ENCODE measurements at places on chromosomes 16 and 17. TPM values are rescaled to one million over a fixed set of nuclear protein-coding genes. Genes with fewer than 3 reads are reported as not detected.
A peak's percentile ranks its signal among the peaks of the same experiment; 100 is the strongest.

- H3K27me3 ChIP-seq, result no peaks in the 10 kb centered on the region
- H3K27ac ChIP-seq, result no peak overlapping the region
- no peak overlapping the region for H3K4me3 ChIP-seq
- no peaks in the 10 kb centered on the region for H3K36me3 ChIP-seq
- no peak for DNase-seq
These were observed 121.1 kb upstream of the HSBP1 start for GRCh38 chr16:83686726-83687125.

- H3K4me3 ChIP-seq, result no peak overlapping the region
- H3K36me3 ChIP-seq, result no peaks in the 10 kb centered on the region
- DNase-seq, result no peak
- no peaks in the 10 kb centered on the region for H3K4me1 ChIP-seq
These were observed 15.6 kb upstream of the CLEC10A start for GRCh38 chr17:7095625-7096024.

Gene GPR142
- total RNA-seq, result not detected

- H3K36me3 ChIP-seq, result peaks cover 1% of the 10 kb centered on the region
- H3K4me3 ChIP-seq, result no peak overlapping the region
- peaks cover 1% of the 10 kb centered on the region for H3K27me3 ChIP-seq
- H3K4me1 ChIP-seq, result peaks cover 7% of the 10 kb centered on the region
- no peak for DNase-seq
These were observed 19.4 kb upstream of the CDH1 start for GRCh38 chr16:68717684-68718083.

DNA sequence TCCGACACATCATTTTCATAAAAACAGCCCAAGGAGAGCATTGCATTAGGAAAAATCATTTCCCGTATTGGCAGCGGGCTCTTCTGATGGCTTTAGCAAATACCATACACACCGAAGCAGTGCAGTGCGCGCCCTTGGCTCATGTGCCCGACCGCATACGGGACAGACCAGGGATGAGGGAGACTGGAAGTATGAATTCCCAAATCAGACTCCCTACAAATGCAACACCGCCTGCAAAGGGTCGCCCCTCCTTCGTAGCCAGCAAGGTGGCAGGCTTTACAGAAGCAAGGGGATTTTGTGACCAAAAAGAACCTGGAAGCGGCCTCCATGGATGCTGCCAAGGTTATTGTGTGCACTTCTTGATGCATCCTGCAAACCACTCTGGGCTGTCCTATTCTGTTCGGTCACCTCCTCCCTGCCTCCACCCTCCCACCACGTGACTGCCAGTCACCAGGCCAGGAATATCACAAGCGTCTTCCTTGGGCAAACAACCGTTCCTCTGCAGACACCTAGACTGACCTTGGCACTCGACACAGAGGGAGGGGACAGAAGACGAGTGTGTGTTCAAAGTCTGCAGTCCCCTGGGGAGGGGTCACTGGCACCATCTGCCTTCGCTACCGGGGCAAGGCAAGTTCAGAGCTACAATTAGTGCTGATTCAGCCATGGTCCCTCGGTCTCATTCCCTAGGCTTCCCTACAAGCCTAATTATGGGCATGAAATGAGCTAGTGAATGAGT is 460.4 kb downstream of the SLC39A11 start:
- DNase-seq, result no peak
- H3K27ac ChIP-seq, result no peak overlapping the region
- H3K4me3 ChIP-seq, result no peak overlapping the region
- no peaks in the 10 kb centered on the region for H3K27me3 ChIP-seq
- H3K36me3 ChIP-seq, result peaks cover 2% of the 10 kb centered on the region
- H3K4me1 ChIP-seq, result peaks cover 6% of the 10 kb centered on the region

DNA sequence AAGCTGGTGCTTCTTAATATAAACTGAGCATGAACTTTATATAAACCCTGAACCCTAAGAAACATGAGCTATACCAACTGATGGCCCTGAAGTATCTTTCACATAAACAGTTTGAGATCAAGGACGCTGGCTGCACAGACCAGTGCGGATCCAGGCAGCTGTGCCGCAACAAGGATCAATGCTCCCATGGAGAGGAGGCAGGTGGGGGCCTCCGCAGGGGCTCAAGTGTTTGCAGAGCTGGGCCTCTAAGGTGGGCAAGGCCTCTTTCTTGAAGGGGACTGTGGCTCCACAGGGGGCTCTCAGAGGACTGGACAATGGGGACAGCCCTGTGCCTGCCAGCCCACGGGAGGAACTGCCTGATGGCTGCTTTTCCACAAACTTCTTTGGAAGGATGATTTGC is 46.0 kb downstream of the NDEL1 start:
- H3K27ac ChIP-seq, result peak overlapping the region; percentile 36
- no peaks in the 10 kb centered on the region for H3K27me3 ChIP-seq
- no peaks in the 10 kb centered on the region for H3K4me1 ChIP-seq
- H3K4me3 ChIP-seq, result no peak overlapping the region
- DNase-seq, result no peak

Gene KRTAP3-1
- not detected for total RNA-seq

GRCh38 chr16:57394444-57394843 is 10.1 kb upstream of the CCL17 start:
- no peak overlapping the region for H3K4me3 ChIP-seq
- H3K4me1 ChIP-seq, result peaks cover 3% of the 10 kb centered on the region
- DNase-seq, result no peak
- H3K27ac ChIP-seq, result no peak overlapping the region

Gene CACNG5
- total RNA-seq, result not detected

DNA sequence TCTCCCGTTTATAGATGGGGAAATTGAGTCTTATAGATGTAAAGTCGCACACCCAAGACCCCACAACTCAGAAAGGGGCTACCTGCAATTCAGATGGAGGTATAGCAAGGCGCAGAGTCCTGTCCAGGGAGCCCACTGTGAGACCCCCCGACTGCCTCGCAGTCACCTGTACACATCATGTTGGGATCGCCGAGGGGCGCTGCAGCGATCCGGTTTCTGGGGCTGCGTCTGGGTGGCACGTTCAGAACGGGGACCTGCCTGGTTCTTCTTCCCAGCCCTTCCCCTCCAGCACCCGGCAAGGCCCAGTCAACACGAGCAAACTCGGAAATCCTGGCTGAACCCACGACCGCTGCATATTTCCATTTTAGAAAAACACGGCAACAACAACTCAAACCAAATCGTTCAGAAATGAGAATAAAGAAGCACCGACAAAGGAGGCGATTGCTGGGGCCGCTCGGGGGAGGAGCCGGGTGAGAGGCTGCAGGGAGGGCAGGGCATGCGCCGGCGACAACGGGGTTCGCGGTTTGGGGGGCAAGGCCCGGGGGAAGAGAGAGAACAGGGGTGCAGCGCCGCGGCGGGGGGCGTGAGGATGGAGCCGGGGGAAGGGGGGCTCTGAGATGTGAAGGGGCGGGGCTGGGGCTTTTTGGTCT is 643 bp downstream of the HSDL1 start:
- no peak for DNase-seq
- H3K36me3 ChIP-seq, result peaks cover 2% of the 10 kb centered on the region
- peaks cover 7% of the 10 kb centered on the region for H3K27me3 ChIP-seq
- peaks cover 15% of the 10 kb centered on the region for H3K4me1 ChIP-seq

- H3K36me3 ChIP-seq, result peaks cover 2% of the 10 kb centered on the region
- no peak overlapping the region for H3K4me3 ChIP-seq
- DNase-seq, result no peak
- no peak overlapping the region for H3K27ac ChIP-seq
These were observed 20.0 kb downstream of the MTHFSD start for GRCh38 chr16:86534779-86535615.

Gene GINS2
- 3.8 TPM for total RNA-seq

DNA sequence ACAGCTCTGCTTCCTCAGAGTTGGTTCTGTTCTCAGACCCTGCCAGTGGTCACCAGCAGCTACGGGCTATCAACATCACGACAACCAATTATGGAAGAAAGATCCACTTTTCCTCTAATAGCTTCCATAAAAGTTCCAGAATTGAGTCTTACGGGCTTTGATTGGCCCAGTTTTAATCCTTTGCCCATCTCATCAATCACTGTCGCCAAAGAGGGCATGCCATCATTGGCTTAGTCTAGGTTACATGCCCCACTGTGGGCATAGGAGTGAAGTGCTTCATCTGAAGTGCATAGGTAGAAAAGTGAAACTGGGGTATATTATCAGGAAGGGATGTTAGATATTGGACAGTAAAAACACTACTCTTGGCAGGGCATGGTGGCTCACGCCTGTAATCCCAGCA is 76.6 kb upstream of the DHX40 start:
- peaks cover 6% of the 10 kb centered on the region for H3K27me3 ChIP-seq
- peaks cover 34% of the 10 kb centered on the region for H3K4me1 ChIP-seq
- no peak for DNase-seq
- H3K36me3 ChIP-seq, result peaks cover 3% of the 10 kb centered on the region

Gene MYLK3
- total RNA-seq, result 0.05 TPM

Gene ERN1
- total RNA-seq, result 18.2 TPM

DNA sequence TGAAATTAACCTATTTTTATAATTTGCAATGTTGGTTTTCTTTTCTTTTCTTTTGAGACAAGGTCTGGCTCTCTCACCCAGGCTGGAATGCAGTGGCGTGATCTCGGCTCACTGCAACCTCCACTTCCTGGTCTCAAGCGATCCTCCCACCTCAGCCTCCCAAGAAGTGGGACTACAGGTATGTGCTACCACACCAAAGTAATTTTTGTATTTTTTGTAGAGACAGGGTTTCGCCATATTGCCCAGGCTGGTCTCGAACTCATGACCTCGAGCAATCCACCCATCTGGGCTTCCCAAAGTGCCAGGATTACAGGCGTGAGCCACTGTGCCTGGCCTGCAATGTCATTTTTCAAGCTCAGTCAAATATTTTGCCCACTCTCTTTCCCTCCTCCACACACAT is 36.0 kb downstream of the MYH11 start:
- peaks cover 3% of the 10 kb centered on the region for H3K27me3 ChIP-seq
- peak; percentile 12 for DNase-seq
- H3K4me1 ChIP-seq, result peaks cover 6% of the 10 kb centered on the region
- H3K27ac ChIP-seq, result no peak overlapping the region

DNA sequence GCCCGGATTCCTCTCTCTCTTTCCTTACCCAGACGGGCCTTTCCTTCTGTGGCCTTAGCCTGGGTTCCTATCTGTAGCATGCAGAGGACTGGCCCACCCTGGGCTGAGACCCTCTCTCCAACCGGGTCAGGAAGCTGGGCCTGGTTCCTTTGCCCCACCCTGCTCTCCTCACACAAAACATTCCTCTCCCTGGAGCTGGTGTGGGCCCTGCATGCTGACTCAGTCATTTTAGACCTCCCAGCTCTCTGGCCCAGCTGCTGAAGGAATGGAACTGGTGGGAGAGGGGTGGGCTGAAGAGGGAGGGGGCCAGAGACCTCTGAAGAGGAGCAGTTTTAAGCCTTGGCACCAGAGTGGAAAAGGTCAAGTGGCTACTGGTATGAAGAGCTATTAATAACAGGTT is 957 bp downstream of the MYL4 start:
- H3K4me1 ChIP-seq, result peaks cover 46% of the 10 kb centered on the region
- no peaks in the 10 kb centered on the region for H3K36me3 ChIP-seq
- no peak for DNase-seq
- peak overlapping the region; percentile 80 for H3K27ac ChIP-seq

Gene HEATR9
- not detected for total RNA-seq

DNA sequence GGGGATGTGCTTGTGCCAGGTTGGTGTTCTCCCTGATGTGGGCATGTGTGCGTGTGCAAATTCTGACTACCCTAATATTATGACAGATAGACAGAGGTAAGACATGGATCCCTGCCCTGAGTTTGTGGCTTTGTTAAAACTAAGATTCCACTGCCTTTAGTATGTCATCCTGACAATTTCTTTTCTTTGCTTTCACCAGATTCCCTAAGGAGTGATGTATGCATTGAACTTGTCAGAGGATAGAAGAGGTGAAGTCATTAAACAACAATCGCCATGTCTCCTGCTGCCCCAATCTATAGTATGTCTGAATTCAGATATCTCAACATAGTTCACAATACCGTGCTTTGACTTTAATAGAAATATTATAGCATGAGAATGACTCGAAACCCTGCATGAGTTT is 137.1 kb upstream of the ELAC2 start:
- no peak for DNase-seq
- H3K27ac ChIP-seq, result no peak overlapping the region
- H3K36me3 ChIP-seq, result no peaks in the 10 kb centered on the region
- no peaks in the 10 kb centered on the region for H3K27me3 ChIP-seq
- peaks cover 3% of the 10 kb centered on the region for H3K4me1 ChIP-seq
